ENCODE measurements at places on chromosomes 2 and 18.
A peak's percentile ranks its signal among the peaks of the same experiment; 100 is the strongest.

DNA sequence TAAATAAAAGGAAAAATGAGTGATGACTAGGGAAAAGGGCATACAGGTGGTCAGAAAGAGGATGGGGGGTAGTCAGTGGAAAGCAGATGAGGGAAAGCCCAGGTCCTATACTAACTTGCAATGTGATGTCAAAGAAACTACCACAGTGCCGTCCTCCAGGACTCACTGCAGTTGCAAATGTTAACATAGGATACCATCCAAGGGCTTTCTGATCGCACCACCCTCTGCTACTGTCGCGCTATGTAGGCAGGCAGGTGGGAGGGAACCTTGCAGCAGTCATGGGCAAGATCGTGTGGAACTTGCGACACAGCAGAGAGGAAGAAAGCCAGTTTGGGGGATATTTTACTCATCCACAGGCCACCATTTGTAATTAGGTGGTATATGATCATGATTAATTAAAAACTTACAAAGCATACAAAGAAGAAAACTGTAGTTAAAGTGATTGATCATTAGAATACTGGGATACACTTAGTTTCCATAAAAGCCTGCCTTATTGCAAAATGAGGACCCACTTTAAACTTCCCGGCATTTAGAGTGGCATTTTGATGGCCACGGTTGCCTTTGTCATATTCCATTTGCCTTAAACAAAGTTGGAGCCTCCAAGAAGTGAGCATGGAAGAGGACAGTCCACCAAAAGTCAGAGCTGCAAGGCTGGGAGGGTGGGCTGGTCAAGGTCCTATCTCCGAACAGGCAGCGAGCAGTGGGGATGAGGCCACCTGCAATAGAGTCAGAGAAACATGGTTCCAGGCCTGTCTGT lies 8.5 kb upstream of the ROCK2 start:
- DNase-seq = no peak

GRCh38 chr2:103361712-103362111 lies 599.9 kb downstream of the TMEM182 start:
- DNase-seq = no peak

DNA sequence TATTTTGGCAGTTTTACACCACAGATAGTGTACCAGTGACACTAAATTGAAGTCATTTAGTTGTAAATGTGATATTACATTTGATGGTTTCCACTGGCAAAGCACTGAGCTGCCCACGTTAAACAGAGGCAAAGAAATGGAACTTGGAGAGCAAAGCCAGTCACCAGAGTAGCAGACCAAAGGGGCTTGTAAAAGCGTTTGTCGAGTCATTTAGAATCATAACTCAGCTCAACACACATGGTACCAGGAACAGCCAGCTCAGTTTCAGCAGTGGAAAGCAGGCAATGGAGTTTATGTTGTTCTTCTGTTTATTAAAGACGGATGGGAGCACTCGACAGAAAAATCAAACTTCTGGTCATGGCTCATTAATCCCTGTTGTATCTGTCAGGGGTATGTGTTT lies 91.2 kb downstream of the POU3F3 start:
- no peak for DNase-seq

DNA sequence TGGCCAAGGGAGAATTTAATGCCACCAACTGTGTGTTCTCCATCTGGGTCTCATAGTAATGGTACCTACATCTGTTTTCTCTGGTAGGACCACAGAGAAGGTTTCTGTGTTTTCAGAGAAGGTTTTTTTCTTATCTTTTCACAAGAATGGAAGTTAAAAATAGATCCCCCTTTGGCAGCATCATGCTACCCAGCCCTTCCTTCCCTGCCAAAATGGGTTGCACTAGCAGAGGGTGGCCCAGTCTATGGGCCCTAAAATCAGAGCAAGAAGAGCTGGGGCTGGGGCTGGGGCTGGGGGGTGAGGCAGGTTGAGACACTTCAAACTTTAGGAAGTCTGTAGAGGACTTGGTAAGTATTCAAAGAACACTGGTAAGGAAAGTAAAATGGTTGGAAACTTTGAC lies 44.8 kb upstream of the ZDBF2 start:
- no peak for DNase-seq

DNA sequence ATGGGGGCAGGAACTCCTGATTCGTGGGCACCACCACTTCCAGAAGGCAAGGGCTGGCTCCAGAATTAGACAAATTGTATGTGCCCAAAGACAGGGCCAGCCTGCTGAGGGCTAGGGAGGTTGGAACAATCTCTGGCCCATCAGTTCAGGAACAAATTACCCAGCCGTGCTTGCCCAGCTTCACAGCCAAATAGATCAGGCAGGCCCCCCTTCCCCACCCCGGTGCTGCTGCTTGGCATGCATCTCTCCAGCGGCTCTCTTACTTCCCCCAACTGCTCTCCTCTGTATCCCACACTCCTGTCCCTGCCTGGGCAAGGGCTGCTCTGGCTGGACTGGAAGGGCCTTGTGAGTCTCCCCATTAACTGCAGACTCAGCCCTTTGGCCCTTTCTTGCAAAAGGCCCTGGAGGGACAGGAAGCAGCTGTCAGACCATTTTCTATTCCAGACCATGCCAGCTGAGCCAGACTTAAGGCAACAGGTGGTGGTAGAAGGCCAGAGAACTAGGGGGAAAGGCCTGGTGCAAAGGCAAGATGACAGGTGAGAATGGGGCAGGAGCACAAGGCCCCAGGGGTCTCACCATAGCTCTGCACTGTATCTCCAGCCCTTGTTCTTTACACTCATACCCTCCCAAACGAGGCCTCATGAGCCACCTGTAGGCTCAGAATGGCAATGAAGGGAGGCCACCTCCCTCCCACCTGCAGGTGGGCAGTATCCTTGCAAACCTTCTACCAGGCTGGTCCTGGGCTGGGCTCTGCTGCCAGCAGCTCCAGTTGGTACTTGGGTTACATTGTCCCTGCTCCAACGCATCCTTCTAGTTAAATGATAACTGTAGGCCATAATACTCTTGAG lies 30.7 kb upstream of the ACAA2 start:
- DNase-seq = no peak

- DNase-seq = no peak
Observed at GRCh38 chr18:74766251-74766650, 168.6 kb downstream of the ZNF407 start.

DNA sequence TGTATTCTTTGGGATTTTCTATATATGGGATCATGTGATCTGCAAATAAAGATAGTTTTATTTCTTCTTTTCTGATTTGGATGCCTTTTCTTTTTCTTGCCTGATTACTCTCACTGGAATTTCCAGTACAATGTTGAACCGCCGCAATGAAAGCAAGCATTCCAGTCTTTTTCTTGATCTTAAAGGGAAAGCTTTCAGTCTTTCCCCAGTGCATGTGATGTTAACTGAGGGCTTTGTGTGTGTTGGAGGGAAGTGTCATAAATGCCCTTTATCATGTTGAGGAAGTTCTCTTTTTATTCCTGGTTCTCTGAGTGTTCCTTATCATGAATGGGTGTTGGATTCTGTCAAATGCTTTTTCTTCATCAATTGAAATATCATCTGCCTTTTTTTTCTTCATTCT lies 16.9 kb upstream of the CYBRD1 start:
- no peak for DNase-seq

DNA sequence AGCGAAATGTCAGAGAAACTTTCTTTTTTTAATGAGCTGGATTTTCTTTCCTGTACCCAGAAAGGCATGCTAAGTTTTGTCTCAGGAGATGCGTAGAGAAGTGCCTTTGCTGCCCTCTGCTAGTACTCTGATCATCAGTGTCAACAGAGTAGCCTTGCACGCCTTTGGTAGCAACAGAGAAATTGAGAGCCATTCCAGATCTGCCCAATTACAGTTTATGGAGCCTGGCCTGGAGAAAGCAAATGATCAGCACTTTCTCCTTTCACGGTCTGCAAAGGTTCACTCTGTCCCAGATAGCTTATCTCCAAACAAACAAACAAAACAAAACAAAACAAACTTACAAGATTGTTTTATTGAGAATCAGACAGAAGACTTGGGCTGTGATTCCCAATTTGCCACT lies 792.8 kb upstream of the PIK3C3 start:
- DNase-seq = no peak

DNA sequence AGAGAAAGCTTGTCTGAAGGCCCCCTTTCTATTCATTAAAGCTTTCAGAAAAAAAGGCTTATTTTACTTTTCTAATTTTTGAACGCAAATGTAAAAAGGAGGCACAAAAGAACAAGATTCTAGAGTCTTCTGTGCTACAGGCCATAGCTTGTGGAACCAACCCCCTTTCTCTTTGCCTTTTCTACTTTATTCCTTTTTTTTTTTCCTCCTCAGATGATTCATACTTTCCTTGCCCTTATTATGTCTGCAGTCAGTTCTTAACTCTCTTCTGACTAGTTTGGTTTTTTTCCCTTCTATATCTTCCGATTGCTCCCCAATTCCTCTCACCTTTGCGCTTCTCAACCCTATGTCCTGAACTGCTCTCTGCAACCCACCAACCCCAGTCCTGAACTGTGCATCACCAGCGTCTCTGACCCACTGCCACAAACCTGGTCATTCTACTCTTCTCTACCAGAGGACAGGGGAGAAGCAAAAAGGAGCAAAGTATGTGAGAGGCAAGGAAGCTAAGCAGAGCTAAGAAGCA lies 56.9 kb upstream of the WIPF1 start:
- no peak for DNase-seq

DNA sequence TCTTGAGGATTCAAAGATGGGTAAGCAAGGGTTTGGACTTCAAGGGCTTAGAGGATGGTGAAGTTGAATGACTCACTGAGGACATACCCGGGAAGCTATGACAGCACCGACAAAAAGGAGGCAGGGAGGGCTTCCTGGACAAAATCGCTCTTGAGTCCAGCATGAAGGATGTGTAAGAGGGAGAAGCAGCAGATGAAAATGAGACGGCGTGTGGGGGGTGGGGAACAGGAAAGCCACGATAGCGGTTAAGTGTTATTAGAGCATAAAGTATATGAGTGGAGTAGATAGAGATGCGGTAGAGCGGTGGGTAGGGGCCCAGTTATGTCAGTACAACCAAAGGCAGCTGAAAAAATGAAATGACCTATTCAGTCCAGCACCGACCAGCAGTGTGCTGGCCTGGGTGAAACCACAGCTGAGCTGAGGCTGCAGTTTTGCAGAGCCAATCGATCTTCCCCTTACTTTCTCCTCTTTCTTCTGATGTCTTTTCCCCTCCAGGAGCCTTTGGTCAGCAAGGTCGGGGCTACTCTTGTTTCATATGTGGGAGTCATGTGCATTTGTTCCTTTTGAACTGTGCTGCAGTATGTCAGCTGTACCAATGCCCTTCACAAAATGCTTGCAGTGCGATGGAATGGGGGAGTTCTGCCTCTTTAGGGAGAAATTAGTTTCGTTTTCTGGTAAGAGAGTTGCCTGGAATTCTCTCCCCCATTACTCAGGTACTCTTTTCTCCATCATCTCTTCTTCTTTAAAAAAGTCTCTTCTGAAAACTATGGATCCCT lies 2.0 kb upstream of the THUMPD2 start:
- DNase-seq = no peak

- no peak for DNase-seq
Observed at GRCh38 chr2:207706936-207707860, 4.2 kb upstream of the CCNYL1 start.

GRCh38 chr2:152623076-152623740 lies 94.1 kb downstream of the PRPF40A start:
- no peak for DNase-seq

GRCh38 chr18:25896178-25896780 lies 194.1 kb downstream of the SS18 start:
- DNase-seq = peak; percentile 10

- no peak for DNase-seq
Observed at GRCh38 chr2:20668871-20669475, 2.0 kb downstream of the GDF7 start.

GRCh38 chr18:66727991-66728390 lies 124.1 kb upstream of the CDH19 start:
- no peak for DNase-seq

GRCh38 chr2:230134496-230135129 lies 65.9 kb upstream of the SLC16A14 start:
- DNase-seq = no peak

GRCh38 chr2:195820867-195821565 lies 164.0 kb downstream of the SLC39A10 start:
- no peak for DNase-seq

DNA sequence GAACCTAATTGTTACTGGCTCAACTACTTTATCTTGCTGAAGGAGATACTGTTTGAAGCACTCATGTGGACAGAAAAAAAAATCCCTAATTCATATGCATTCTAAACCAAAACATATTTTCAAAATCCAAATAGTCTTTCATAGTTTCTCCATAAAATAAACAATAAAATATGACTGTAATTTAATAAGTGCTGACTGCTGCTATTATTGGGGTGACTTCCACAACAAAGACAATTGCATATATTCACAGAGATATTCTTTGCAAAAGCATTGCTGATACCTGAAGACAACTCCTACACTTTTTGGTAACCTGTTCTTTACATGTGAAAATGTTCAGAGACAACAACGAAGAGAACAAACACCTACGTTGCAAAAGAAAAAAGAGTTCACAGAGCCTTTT lies 73.1 kb upstream of the RPE start:
- DNase-seq = no peak

DNA sequence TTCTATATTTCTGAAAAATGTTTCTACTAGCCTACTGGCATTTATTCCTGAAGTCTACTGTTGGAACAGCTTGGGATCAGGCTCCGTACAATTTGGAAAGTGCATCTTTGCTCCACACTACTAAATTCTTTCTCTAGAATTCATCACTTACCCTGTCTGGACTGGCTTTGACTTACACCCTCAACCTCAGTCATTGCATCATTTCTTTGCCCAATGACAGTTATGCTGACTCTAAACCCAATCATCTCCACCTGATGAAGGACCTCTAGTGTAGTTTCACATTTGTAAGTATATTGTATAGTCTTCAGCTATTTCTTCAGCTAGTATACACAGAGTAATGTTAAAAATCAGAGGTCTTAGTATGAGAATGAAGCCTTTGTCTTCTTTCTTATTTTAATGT lies 359.6 kb upstream of the MC4R start:
- no peak for DNase-seq

DNA sequence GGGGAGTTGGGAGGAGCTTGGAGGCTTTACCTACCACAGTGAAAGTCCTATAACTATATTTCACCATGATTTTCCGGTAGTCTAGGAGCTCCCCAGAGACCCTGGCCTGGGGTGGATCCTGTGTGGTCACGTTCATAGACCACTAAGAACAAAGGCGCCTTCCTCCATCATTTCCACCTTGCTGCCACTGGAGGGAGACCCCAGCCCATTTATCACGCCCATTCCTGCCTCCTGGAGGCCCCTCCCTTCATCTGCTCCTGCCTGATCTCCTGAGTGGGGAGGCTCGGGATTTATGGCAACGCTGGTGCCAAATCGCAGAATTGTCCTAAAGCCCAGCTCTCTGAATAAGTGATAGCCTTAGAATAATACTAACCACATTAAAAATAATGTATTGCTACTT lies 507.6 kb upstream of the SPHKAP start:
- peak; percentile 12 for DNase-seq

- DNase-seq = no peak
Observed at GRCh38 chr2:69043736-69044400, 30.9 kb downstream of the ANTXR1 start.

All from NCI-H1092 treated with DMSO at 0.1 percent for 48 hours (cell line).